ENCODE measurements at places on chromosomes 2 and 18.

DNA sequence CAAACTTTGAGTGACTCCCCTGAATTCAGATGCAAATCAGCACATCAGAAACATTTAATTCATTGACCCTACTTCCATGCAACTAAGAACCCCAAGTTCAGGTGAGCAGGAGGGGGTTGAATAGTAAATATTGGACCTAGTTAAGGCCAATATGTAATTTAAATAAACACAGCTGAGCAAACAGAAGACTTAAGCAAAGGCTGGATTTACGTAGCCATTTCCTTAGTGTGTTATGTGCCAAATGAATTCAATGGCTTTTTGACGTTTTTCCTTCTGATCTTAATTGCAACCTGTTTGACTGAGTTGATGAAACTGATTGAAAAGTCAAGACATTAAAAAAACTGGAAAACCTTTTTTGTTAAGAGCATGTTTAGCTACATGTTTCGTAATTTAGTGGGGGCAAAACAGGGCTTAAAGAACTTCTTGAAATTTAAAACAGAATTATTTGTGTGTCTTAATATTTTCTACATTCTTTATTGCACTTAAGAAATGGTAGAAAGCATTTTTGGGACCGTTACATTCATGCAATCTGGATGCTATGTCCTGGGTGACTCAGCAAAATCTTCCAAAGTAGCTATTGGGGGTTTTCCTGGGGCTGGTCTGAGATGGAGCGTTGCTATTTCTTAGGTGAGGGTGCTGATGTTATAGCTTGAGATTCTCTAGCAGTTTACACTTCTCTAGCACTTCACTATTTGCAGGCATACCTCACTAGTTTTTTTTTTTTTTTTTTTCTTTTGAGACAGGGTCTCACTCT lies 25.5 kb upstream of the KCNE4 start:
- DNase-seq = no peak

DNA sequence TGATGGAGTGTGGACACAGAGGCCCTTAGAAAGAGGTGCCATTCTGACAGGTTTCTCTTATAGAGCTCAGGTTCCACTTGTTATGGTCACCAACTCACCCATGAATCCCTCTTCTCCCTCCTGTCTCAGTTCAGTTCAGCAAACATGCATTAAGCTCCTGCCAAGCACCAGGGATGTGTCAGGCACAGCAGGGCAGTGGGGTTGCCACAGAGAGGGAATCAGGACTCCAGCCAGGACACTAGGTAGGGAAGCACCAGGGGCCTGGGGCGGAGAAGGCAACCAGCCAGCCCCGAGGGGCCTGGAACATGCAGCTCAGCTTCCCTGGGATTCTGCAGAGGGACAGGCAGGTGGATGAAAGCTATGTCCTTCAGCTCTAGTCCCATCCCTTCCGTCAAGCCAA lies 44.6 kb downstream of the TOGARAM2 start:
- no peak for DNase-seq

GRCh38 chr2:71922499-71923142 lies 225.0 kb downstream of the CYP26B1 start:
- DNase-seq = no peak

GRCh38 chr2:182447863-182448262 lies 21.0 kb upstream of the PDE1A start:
- DNase-seq = no peak

DNA sequence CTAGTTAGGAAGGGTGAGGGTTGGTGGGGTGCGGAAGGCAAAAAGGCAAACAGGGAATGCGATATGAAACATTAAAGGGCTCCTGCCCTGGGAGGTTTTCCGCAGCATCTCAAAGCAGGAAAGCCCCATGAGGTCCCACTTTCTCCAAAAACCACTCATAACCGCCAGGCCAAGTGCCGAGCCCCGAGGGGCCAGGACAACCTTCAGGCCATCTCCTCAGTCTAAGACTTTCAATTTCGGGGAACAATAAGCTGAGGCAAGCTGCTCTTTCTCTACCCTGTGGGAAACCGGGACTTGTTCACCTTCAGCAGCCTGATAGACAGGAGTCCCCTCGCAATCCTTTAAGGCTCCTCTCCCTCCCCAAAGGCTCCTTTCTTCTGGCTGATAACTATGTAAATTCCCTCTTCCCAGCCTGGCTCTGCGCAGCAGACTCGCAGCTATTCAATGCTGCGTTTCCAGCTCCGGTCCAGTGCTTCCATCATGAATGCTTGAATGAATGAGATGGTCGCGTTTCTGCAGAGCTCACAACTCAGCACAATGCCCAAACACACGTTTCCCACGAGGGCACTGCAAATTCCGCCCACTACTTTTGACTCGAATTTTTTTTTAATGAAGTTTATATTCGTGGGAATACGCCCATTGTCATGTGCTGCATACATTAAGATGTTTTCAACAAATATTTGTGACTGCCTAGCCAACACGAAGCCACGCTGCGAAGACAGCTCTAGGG lies 1.4 kb downstream of the LAMA1 start:
- no peak for DNase-seq

GRCh38 chr2:173291412-173291811 lies 63.3 kb upstream of the CDCA7 start:
- DNase-seq = no peak

- DNase-seq = no peak
Measured at GRCh38 chr2:241810307-241811200, 1.6 kb downstream of the NEU4 start.

- no peak for DNase-seq
Measured at GRCh38 chr18:27114842-27115241, 70.3 kb downstream of the CHST9 start.

- no peak for DNase-seq
Measured at GRCh38 chr2:200373973-200374416, 67.5 kb downstream of the SPATS2L start.

DNA sequence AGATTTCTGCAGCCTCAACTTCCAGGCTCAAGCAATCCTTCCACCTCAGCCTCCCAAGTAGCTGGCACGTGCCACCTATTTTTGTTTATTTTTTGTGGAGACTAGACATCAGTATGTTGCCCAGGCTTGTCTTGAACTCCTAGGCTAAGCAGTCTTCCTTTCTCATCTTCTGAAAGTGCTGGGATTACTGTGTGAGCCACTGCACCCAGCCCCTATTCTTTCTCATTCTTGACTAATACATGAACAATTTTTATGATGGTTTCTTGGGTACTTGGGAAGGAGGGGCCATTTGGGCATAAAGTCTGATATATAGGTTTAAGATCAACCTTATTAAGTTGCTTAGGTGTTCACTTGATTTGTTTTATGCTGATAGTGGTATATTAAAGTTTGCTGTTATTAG lies 26.2 kb downstream of the EPC2 start:
- DNase-seq = no peak

- no peak for DNase-seq
Measured at GRCh38 chr2:100615471-100615870, 52.7 kb downstream of the PDCL3 start.

DNA sequence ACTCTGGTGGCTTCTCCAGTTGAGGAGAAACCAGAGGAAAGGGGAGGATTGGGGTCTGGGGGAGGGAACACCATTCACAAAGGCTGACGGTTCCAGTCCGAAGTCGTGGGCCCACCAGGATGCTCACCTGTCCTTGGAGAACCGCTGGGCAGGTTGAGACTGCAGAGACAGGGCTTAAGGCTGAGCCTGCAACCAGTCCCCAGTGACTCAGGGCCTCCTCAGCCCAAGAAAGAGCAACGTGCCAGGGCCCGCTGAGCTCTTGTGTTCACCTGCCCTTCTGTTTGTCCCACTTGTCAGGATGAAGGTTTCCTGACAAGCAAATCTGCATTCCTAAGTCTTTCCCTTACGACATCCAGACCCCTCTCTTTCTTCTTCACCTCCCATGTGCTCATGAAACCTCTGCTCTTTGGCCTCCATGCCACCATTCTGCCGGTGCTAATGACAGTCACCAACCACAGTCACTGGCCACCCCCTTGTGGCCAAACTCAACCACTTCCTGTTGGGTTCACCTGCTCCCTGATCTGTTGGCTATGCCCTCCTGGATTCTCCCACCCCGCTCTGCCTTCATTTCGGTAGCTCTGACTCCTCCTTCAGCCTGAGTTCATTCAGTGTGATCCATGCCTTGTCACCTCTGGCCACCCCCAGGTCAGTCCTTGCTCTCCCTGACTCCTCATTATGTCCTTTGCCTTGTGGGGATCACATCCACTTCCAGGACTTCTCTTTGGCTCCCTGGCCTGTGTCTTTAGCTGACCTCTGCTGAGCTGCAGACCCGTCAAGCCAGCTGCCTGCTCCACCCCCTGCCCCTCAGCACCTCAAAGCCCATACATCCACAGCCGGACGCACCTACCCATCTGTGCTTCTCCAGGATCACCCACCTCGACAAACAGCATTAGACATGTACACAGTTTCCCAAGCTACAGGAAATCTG lies 17.6 kb downstream of the EMX1 start:
- DNase-seq = no peak

DNA sequence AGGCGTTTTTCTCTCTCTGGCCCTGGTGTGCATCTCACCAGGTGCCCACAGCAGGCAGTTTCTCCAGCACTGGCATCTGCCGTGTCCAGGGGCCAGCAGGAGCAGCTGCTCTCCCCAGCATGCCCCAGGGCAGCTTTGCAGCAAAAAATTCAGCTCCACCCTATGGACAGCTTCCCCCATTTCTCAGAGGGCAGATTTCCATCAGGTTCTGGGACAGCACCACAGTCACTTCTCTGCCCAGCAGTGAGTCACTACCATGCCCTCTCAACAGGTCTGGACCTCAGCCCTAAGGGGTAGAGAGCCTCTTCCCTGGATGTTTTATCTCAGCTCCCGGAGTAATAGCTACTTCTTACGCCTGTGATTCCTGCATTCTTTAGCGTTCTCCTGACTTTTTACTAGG lies 170.2 kb upstream of the RAB12 start:
- DNase-seq = no peak

- peak; percentile 51 for DNase-seq
Measured at GRCh38 chr2:218186355-218186766, 19.6 kb upstream of the CXCR1 start.

DNA sequence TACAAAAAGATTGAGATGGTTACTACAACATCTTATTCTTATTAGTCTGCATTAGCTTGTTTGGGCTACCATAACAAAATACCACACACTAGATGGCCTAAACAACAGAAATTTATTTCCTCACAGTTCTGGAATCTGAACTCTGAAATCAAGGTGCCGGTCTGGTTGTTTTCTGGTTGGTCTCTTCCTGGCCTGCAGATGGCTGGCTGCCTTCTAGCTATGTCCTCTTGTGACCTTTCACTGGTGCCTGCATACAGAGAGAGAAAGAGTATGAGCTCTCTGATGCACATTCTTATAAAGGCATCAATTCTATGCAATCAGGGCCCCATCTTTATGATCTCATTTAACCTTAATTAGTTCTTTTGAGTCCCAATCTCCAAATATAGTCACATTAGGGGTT lies 696.5 kb downstream of the TDRD15 start:
- DNase-seq = no peak

GRCh38 chr2:131016826-131017741 lies 76.2 kb downstream of the FAM168B start:
- DNase-seq = no peak

- DNase-seq = no peak
Measured at GRCh38 chr2:176146101-176146500, 5.2 kb upstream of the HOXD4 start.

GRCh38 chr2:155062922-155063258 lies 364.4 kb downstream of the KCNJ3 start:
- DNase-seq = no peak

DNA sequence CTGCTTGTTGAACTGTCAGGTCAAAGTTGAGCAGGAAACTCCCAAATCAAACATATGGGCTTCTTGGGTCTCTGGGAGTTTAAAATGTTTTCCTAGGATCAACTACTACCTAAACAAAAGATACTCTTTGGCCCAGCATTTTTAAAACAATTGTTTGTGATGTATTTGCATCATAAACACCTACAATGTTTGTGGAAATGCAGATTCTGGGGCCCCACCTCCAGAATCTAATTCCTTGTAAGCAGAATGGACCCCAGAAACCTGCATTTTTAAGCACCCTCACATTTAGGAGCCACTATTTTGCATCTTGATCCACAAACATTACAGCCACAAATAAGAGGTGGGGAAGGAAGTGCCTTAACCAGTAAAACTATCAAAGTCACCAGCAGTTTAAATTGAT lies 104.1 kb downstream of the TMEM131 start:
- DNase-seq = no peak

- no peak for DNase-seq
Measured at GRCh38 chr18:907885-908757, 3.5 kb downstream of the ADCYAP1 start.

DNA sequence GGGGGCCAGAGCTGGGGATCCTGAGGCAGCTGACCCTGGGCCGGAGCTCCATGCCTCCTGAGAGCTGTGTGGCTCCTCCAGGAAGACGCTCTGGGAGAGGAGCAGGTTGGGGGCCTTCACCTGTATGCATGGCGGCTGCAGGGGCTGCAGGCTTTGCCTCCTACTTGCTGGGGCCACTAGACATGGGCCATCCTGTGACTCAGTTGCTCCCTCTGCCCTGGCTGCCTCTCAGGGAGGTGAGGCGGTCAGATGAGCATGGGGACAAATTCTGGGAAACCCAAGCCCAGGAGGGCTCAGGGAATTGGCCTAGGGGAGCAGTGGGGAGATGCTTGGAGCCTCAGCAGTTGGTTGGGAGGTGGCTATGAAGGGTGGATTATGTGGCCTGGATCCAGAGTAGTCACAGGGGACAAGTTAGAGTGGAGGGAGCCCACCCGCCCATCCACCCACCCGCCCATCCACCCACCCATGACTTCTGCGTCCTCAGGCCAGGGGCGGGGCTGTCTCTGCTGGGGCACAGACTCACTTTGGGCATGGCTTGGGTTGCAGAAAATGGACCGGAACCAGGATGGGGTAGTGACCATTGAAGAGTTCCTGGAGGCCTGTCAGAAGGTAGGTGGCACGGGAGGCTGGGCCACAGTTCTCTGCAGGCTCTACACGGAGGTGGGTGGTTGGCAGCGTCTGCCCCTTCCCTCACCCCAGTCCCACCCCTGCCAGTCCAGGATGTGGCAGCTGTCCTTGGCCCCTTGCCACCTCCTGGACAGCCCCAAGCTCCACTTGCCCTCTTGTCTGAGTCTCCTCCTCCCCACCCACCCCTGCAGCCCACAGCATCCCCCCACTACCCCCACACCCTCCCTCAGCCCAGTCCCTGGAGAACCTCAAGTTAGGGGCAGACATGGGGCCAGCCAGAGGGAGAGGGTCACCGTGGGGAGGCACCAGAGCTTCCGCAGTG lies 19.5 kb upstream of the FAHD2A start:
- DNase-seq = no peak

- DNase-seq = no peak
Measured at GRCh38 chr2:215961981-215962380, 51.4 kb downstream of the MREG start.
